Dermis blood vessel endothelial cell (primary cell): ENCODE measurements at places on chromosomes 1 and 21. TPM values are rescaled to one million over a fixed set of nuclear protein-coding genes. Genes with fewer than 3 reads are reported as not detected.

The WNT4 gene
- total RNA-seq, result under 0.01 and 0.14 TPM in 2 replicates

The SLC5A3 gene
- 39.1 and 45.1 TPM in 2 replicates for total RNA-seq

The SLC30A10 gene
- total RNA-seq, result not detected in 2 replicates

The CYP4Z1 gene
- total RNA-seq, result 0.17 TPM in 1 of 2 replicates, not detected in the other

The S100A2 gene
- 0.51 and 0.98 TPM in 2 replicates for total RNA-seq

The SRRM1 gene
- total RNA-seq, result 26.9 and 31.1 TPM in 2 replicates

The FCAMR gene
- total RNA-seq, result not detected in 2 replicates

The RAP1GAP gene
- total RNA-seq, result under 0.01 and 0.05 TPM in 2 replicates

The CHD5 gene
- under 0.01 TPM in 1 of 2 replicates, not detected in the other for total RNA-seq

The DIO1 gene
- not detected in 2 replicates for total RNA-seq

The FNDC5 gene
- 0.85 and 0.88 TPM in 2 replicates for total RNA-seq
